GDM1 (cell line): ENCODE measurements at places on chromosomes 4 and X.
A peak's percentile ranks its signal among the peaks of the same experiment; 100 is the strongest.

- DNase-seq = no peak
Measured at GRCh38 chrX:139290310-139290709, 240.2 kb upstream of the F9 start.

- DNase-seq = no peak
Measured at GRCh38 chr4:24872720-24873119, 40.1 kb downstream of the CCDC149 start.

- DNase-seq = no peak
Measured at GRCh38 chrX:67892401-67892800, 348.6 kb downstream of the AR start.

- DNase-seq = no peak
Measured at GRCh38 chrX:40340116-40340515, 240.7 kb upstream of the ATP6AP2 start.

DNA sequence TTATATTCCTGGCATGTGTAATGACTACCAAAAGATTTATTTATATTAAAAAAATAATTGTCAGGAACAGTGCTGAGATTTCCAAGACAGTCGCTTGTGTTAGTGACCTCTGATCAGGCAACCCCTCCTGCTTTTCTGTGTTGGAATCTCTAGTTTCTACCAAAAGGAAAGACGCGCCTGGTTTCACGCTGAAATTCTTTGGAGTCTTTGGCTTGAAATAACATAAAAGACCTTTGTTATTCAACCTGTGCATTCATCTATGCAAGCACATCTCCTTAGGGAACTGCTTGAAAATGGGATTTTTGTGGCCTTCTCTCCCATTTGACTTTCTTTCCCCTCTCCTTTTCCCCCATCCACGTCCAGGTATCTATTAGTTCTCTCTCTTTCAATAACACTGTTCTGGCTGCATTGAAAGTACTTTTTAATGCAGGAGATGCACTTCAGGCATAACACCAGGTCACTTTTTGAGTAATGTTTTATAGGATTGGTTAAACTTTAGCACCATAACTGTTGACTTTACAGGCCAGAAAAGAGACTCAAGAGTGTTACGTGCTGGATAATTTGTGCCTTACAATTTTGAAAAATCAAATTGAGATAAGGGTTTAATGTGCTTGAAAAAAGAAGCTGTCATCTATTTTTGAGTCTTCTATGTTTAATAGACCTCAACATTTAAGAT lies 172.7 kb downstream of the GPAT3 start:
- DNase-seq = no peak

- no peak for DNase-seq
Measured at GRCh38 chr4:187995322-187996207, at the start of gene ZFP42. Gene ZFP42 (plus strand): TSS chr4:187995771. CDS start chr4:188002808, 7,037 bp downstream.

GRCh38 chrX:107878106-107878505 lies 52.4 kb downstream of the MID2 start:
- DNase-seq = no peak

DNA sequence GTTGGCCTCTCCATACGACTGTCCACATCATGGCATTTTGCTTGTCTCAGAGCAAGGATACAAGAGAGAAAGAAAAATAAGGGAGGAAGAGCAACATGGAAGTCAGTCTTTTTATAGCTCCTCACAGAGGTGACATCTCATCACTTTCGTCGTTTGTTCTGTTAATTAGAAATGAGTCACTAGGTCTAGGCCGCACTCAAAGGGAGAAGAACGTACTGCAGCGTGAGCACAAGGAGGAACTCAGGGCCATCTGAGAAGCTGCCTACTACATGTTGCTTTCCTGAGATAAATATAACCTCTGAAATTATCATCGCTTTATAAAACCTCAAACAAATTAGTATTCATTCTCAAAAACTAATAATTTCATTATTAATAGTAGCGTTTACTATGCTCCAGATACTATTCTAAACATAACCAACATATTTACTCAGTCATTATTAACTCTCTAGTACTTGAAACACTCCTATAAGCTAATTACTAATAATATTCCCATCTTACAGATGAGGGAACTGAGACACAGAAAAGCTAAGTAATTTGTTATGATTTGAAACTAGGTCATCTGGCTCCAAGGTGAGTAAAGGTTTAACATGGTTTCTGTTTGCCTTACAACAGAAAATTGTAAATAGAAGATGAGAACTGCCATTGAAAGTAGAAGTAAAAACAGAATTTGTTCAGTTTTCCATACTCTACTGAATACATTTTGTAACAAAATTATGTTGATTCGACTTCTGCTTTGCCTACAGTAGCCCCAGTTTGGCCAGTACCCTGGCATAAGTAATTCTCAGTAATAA lies 213.2 kb upstream of the UGT8 start:
- DNase-seq = peak; percentile 23

DNA sequence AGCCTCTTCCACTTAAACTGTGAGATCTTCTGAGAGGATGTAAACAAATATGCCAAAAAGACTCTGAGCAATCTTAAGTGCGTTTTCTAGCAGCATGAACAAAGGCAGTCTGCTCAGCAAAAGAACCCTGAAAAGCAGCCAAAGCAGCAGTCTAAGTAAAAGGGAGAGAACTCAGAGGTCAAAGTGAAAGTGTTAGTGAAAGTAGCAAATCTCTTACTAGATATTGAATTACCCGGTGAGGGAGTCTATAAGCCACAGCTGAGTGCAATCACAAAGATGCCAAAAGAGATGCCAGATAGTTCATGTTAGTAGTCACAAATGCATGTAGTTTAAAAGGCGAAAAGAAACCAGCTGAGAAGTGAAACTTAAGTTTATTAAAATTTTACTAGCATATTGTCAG lies 7.9 kb upstream of the GNRHR start:
- no peak for DNase-seq

DNA sequence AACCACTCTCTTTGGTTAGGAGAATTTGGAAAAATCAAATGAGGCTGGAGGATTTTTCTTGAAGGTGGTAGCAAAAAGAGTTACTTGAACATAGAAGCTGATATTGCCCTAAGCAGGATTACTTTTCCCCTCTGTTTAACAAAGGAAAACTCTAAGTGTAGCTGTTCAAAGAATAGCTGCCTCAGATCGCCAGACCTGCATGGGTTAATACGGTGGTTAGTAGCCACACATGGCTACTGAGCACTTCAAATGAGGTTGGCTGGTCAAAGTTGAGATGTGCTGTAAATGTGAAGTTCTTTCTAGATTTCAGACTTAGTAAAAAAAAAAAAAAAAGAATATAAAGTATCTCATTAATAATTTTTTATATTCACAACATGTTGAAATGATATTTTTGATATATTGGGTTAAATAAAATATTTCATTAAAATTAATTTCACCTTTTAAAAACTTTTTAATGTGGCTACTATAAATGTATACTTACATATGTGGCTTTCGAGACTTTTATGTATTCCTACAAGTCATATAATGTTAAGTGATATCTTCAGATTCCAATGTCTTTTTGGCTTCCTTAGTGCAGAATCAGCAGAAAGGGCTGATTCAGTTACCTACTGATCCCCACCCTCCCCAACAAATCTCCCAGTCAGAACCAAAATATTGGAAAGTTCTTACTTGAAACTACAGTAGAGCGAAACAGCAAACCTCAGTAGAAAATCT lies 3.3 kb upstream of the RPS6KA3 start:
- DNase-seq = no peak

- no peak for DNase-seq
Measured at GRCh38 chr4:42819863-42820514, 72.5 kb upstream of the GRXCR1 start.

GRCh38 chr4:79081973-79082372 lies 142.7 kb upstream of the PAQR3 start:
- DNase-seq = no peak

- DNase-seq = no peak
Measured at GRCh38 chr4:125773931-125774330, 459.2 kb downstream of the FAT4 start.
